Foreskin melanocyte (primary cell): ENCODE measurements at places on chromosomes 7 and 10.

GRCh38 chr10:130547368-130547767, 411.2 kb downstream of the GLRX3 start:
- no peak for DNase-seq

DNA sequence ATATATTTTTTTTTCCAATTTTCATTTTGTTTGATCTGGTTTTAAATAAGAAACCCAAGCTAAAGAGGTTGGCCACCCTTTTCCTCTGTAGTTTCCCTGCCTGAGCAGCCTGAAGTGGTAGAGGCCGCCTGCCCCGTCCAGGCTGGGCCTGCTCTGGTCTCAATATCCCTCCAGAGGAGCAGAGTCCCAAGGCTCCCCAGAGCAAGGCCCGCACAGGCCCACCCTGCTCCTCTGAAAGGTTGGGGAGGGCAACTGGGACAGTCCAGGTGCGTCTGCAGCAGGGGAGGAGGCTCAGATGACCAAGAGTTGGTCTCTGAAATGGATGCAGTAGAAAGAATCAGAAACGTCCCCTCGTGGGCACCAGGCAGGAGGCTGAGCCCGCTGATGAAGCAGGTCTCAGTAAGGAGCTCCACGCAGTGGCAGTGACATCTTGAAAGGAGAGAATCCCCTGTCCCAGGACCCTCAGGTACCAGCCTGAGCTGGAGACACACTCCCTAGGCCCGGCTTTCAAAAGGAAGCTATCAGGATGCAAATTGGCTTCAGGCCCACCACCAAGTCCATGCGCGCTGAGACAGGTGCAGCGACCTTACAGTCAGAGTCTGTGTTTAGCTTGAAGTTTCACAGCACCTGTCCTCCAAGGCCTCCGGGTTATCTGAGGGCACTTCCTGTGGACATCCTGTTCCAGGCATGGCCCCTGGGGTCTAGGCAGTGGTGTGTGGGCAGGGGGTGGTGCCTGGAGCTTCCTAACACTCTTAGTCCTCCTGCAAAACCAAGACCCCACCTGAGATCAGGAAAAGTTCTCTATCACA, 37.7 kb downstream of the EN2 start:
- no peak for DNase-seq

- DNase-seq, result peak; percentile 82
Observed at GRCh38 chr7:25854608-25855497, 297.1 kb upstream of the NFE2L3 start.

DNA sequence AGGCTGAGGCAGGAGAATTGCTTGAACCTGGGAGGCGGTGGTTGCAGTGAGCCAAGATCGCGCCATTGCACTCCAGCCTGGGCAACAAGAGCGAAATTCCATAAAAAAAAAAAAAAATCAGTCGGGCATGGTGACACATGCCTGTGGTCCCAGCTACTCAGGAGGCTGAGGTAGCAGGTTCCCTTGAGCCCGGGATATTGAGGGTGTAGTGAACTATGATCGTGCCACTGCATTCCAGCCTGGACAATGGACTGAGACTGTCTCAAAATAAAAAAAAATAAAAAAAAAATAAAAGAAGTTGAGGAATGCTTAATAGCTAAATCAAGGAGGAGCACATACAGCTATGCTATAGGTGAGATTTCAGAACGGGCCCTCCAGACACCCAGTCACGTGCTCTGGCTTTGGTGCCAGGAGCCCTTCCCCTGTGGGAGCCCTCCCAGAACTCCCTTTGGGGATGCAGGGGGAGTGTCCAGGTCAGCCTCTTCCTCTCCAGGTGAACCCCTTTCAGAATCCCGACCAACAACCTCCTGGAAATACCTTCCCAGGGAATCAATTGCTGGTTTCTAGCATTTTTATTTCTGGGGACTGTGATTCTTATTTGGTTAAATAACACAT, 42.9 kb upstream of the CTBP2 start:
- no peak for DNase-seq

DNA sequence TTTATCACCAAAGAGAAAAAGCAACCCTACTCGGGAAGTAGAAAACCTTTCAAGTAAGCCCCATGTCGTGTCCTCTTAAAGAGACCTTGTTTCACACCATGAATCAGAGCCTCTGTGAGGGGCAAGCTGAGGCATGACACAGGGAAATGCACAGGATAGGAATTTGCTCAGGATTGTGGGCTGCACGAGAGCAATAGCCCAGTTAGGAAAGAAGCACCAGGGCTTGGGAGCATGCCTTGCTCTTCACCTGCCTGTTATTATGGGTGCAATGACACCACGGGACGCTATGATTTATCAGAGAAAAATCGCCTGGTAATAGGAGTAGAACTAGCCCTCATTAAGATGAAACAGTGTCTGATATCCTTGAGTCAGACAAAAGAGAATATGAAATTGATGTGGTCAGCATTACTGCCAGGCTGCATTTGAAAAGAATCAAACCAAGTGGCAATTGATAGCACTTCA, 562.9 kb upstream of the NRP1 start:
- no peak for DNase-seq

- no peak for DNase-seq
Observed at GRCh38 chr7:32357535-32358277, 132.5 kb downstream of the LSM5 start.

GRCh38 chr7:157542068-157543021, 205.5 kb downstream of the DNAJB6 start:
- no peak for DNase-seq

- DNase-seq, result no peak
Observed at GRCh38 chr10:130174328-130174727, 38.1 kb downstream of the GLRX3 start.

DNA sequence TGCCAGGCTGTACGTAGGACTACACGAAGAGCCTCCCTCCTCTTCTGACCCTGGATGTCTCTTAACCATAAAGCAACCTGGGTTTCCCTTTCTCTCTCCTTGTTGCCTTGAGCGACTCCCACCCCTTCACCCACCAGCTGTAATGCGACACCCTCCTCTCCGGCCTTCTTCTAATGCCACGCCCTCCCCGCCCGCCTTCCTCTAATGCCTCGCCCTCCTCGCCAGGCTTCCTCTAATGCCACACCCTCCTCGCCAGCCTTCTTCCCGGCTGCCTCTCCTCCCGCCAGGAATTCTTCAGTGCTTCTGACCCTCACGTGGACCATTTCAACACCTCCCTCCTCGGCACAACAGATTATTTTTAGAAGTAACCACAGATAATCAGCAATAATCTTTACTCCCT, 348.5 kb upstream of the SHH start:
- DNase-seq, result no peak

DNA sequence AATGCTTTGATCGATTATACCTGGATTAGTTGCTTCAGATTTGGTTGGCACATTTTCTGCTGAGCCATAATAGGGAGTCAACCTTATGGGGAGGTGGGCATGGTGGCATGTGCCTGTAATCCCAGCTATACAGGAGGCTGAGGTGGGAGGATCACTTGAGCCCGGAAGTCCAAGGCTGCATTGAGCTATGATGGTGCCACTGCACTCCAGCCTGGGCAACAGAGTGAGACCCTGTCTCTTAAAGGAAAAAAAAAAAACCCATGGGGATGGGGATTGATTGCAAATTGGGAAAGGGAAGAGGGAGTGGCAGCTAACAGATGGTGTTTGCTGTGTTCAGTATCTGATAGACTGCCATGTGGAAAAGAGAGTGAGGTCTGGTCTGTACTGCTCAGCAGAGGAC, 11.1 kb downstream of the STK17A start:
- DNase-seq, result no peak

DNA sequence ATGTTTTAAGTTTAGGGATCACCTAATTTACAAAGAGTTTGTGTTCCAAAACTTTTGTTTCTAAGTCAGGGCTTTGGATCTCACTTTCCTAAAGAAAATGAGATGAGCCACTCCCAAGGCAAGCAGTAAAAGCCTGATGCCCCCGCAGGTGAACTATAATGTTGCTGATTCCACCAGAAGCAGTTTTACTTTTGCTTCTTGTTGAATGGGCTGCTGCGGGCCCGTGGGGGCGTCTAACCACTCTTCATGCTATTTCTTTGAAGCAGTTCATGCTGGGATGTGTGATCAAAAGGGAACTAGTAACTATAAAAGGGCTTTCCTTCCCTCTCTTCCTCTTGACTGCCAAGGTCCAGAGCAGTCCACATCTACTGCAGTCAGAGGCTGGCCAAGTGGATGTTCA, 118.7 kb upstream of the NEBL start:
- DNase-seq, result no peak

- no peak for DNase-seq
Observed at GRCh38 chr7:98930921-98931320, 52.6 kb downstream of the TRRAP start.

- no peak for DNase-seq
Observed at GRCh38 chr10:74652664-74653063, 173.7 kb upstream of the KAT6B start.

DNA sequence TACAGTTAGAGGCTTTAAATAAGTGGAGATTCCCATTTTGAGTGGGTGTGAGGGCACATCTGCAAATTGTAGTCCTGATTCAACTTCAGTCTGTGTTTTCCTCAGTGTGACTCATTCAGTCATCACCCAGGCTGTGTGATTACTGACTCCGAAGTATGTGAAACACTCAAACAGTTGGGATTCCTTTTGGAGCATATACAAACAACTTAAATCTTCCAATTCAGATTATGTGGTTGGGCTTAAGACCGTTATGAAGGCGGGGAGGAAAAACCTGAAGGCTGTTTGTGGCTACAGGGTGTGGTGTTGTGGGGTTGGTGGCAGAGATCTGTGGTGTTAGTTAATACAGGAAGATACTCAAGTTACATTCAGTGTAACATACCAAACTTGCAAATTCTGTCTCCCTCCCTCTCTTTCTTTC, 259.7 kb upstream of the FERD3L start:
- peak; percentile 87 for DNase-seq

DNA sequence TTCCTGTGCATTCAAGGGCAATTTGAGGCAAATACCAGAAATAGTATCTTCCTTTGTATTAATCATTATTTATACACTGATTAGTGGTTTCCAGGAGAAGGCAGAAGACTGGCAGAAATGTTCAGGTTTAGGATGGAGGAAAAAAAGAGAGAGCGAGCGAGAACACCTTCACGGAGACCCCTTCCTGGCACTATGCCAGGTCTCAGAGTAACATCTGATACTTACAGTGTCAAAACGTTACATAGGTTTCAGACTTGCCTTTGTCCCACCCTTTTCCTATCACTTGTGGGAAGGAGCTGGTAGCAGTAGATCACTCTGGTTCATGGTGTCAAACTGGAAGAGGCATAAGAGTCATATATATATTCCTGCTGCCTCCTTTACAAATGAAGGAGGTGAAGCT, 652 bp downstream of the OR2A12 start:
- DNase-seq, result no peak

DNA sequence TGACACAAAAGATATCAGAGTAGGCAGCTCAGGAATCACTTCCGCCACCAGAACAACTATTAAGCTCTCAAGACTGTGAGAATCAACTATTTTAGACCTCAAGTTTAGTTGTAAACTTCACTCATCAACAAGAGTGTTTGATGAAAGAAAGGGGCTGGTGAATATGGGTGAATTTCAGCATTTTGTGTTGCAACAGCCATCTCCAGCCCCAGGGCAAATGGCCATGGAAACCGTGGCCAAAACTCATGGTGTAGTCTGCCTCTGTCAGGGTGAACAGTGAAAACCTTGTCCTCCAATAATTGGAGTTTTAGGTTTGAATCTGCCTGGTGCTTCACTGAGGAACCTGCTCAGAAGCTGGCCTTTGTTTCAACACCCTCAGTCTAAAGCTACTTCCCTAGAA, 60.0 kb downstream of the POLR1F start:
- DNase-seq, result peak; percentile 91

DNA sequence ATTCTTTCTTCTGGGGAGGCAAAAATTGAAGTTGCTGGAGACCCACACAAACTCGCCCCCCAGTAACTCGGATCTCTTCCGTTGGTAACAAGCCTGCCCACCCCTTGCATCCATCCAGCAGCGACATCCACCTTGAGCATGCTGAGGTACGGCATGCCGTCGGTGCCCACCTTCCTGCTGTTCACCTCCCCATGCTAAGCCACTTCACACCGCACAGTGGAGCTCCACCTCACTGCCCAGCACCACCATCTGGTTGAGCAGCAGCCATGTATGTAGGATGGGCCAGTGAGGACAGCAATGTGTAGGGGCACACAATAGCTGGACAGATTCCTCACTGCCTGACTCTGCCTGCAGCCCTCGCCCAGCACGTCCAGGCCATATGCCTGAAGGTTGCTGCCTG, 138.1 kb upstream of the ZNF92 start:
- DNase-seq, result no peak

DNA sequence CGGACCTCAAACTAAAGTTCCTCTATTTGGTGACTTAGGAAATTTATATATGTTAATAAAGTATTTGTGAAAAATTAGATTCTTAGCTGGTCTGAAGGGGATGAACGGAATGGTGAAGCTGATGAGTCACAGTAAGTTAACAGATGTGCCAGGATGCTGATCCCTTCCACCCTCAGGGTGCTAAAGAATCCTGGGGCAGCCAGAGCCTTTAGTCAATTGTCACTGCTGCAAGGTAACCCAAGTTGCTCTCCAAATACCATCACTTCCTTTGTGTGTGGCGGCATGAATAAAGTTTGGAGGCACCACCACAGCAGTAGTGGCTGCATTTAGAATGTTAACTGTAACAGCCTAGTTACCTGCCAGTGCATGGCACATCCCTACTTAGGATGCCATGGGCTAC, 222.6 kb upstream of the PPP1R3A start:
- DNase-seq, result no peak

GRCh38 chr10:96289218-96289910, 14.9 kb upstream of the DNTT start:
- DNase-seq, result no peak

- peak; percentile 11 for DNase-seq
Observed at GRCh38 chr7:112462236-112462635, 12.0 kb downstream of the IFRD1 start.

DNA sequence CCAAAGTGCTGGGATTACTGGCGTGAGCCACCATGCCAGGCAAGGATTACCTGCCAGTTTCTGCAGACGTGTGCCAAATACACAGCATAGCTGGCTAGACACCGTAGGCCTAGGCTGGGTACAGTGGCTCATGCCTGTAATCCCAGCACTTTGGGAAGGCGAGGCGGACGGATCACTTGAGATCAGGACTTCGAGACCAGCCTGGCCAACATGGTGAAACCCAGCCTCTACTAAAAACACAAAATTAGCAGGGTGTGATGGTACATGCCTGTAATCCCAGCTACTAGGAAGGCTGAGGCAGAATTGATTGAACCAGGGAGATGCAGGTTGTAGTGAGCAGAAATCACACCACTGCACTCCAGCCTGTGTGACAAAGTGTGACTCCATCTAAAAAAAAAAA, 868 bp downstream of the RFC2 start:
- no peak for DNase-seq

GRCh38 chr10:70657041-70657440, 15.3 kb upstream of the ADAMTS14 start:
- no peak for DNase-seq

DNA sequence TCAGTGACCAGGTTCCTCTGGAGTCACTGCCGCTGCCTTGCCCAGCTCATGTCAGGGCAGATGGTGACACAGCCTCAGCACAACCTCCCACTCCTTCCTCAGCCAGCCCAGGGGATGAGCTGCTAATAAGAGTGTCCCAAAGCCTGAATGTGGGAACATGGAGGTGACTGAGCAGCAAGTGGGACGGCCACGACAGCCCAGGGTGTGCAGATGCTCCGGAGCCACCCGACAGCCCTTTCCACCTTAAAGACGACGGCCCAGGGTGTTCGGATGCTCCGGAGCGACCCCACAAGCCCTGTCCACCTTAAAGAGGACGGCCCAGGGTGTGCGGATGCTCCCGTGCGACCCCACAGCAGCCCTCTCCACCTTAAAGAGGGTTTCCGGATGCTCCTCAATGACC, 89.2 kb downstream of the DIP2C start:
- DNase-seq, result no peak
